ENCODE measurements at places on chromosomes 2 and 18.

- no peak for DNase-seq
These were observed 25.7 kb downstream of the ADI1 start for GRCh38 chr2:3493615-3494007.

- DNase-seq: no peak
These were observed 90.6 kb upstream of the MBOAT2 start for GRCh38 chr2:9094117-9094516.

DNA sequence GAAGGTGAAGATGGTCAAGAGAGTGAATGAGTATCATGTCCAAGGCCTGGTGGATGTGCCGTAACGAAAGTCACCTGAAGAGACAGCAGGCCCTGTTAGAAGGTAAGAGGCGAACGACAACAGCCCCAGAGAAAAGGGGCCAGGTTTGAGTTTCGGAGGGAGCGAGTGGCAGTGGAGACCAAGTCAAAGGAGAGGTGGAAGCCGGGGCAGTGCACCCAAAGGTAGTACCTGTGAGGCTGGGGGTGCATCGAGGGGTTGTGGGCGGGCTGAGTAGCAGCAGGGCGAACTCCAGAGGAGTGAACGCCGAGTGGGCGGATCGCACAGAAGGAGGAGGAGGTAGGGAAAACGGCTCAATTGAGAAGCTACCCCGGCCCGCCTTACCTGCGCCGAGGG lies 358 bp downstream of the USP37 start:
- DNase-seq: no peak

DNA sequence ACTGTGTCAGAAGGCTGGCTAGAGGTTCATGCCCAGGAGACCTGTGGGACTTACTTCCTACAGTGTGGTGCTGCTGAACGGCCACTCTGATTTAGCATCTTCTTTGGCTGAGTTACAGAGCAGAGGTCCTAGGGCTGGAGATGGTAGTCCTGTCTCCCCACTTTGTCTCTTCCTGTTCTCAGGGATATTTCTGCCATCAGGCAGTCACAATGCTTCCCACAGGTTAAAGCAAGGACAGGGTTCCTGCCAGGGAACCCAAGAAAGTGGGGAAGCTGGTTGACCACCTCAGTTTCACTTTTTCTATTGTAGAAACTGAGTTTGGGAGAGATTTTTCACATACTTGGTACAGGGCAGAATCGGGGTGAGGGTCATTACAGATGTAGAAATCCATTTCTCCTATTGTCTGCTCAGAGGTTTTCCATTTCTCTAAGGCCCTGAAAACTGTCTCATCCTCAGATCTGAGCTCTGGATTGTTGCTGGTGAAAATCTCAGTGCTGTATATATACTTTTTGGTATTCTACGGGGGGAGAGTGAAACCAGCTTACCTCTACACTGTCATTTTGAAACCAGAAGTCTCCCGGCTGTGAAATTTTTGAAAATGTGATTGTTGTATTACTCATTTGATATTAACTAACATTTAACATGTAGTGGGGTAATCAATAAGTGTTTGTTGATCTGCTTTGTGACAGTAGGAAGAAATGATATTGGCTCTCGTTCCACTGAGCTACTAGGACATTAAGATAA lies 37.0 kb upstream of the MEP1B start:
- no peak for DNase-seq

DNA sequence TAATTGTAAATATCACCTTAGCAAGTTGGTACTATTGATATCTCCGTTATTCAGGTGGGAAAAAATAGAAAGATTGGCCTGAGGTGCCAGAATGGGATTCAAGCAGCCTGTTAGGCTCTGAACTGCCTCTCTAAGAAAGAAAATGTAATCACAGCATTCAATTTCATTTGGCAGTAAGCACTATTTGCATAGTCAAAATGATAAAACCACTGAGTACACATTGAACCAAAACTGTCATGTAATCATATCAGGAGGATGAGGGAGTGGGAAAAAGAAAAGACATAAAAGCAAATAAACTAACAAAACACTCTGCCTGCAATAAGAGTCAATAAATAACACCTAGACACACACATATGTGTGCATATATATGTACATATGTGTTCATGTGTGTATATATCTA lies 103.9 kb upstream of the TACR1 start:
- no peak for DNase-seq

DNA sequence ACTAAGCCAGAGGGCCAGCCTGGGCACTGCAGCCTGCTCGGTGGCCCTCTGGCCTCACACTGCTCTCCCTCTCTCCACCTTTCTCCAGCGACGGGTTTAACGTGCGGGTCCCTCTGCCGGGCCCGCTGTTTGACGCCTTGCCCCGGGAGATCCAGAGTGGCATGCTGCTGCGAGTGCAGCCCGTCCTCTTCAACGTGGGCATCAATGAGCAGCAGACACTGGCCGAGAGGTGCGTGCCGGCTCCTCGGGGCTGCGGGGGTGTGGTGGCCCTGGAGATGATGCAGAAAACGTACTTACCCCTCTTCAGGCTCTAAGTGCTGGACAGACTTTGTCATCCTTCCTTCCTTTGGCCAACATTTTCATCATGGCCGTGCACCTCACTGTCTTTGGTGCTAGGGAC lies 42.4 kb downstream of the COA5 start:
- no peak for DNase-seq
